Dermis microvascular lymphatic vessel endothelial cell (primary cell): ENCODE measurements at places on chromosomes 4 and X. TPM values are rescaled to one million over a fixed set of nuclear protein-coding genes. Genes with fewer than 3 reads are reported as not detected.
A peak's percentile ranks its signal among the peaks of the same experiment; 100 is the strongest.

GRCh38 chrX:107851215-107851614 lies 25.5 kb downstream of the MID2 start:
- DNase-seq: no peak

RNF113A gene
- total RNA-seq: 12.8 and 15.2 TPM in 2 replicates

GRCh38 chr4:6282314-6282771 lies 12.7 kb downstream of the WFS1 start:
- DNase-seq: no peak

- peak; percentile 48 for DNase-seq
Observed at GRCh38 chrX:18886344-18887161, 97.4 kb downstream of the PHKA2 start.

DNA sequence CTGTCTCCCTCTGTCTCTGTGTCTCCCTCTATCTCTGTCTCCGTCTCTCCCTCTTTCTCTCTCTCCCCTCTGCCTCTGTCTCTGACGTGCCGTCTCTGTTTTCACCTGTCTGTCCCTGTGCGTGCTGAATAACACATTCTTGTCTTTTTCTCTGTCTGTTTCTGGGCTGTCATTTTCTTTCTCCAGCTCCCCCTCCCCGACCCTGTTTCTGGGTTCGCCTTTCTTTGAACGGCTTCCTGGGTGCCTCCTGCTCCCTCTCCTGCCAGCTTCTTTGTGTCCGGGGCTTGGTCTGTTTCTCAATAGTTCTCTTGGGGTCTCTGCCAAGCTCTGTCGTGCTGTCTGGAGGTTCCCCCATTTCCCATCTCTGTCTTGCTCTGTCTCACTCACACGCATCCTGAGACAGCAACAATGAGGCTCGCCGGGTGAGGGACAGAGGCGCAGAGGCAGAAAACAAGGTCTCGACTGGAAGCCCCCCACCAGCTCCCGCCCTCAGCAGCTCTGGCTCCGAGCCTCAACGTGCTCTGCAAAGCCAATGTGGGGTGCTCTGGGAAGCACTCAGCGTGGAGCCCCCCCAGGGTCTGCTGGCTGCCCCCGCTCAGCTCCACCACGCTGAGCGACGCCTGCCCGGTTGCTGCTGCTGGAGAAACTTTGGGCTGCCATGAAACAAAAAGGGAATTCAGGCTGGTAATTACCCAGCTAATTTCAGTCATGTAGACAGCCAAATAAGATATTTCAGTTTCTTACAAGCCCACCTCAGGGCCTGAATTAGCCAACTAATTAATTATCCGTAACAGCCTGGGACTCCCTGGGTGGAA lies 3.4 kb downstream of the CPLX1 start:
- no peak for DNase-seq

- DNase-seq: no peak
Observed at GRCh38 chrX:135295238-135295943, 13.9 kb upstream of the ETDC start.

ELK1 gene
- total RNA-seq: 8.6 and 14.7 TPM in 2 replicates

- no peak for DNase-seq
Observed at GRCh38 chr4:148574066-148574465, 131.9 kb upstream of the NR3C2 start.

CFAP99 gene
- not detected in 2 replicates for total RNA-seq

DNA sequence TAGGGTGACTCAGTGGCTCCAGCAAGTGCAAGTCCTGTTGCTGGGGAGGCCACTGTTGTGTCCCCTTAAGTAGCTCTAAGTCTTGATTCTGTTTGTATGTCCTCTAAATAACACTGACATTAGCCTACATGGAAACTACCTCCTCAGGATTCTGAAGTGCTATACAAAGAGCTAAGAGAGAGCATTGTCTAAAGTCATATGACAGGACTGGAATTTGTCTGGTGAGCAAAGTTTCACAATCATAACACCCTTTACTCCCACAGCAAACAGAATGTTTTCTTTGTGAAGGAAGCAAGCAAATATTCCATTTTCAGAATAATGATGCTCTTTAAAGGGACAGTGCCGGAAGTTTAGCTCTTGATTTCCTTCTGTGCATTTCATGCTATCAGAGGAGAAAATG lies 23.4 kb upstream of the CT47A1 start:
- DNase-seq: no peak

GLRA2 gene
- not detected in 2 replicates for total RNA-seq

GRCh38 chr4:71107726-71108125 lies 114.3 kb downstream of the DCK start:
- no peak for DNase-seq

- no peak for DNase-seq
Observed at GRCh38 chr4:61079976-61080375, 120.2 kb upstream of the ADGRL3 start.

GRCh38 chr4:179631321-179631720 lies 2189.1 kb upstream of the AGA start:
- no peak for DNase-seq

PRICKLE3 gene
- 3.0 and 4.4 TPM in 2 replicates for total RNA-seq

- no peak for DNase-seq
Observed at GRCh38 chr4:15498356-15498755, 28.7 kb downstream of the CC2D2A start.

AREG gene
- total RNA-seq: under 0.01 and 0.13 TPM in 2 replicates

DUX4 gene
- total RNA-seq: not detected in 2 replicates

ZCCHC12 gene
- under 0.01 TPM in 1 of 2 replicates, not detected in the other for total RNA-seq

- DNase-seq: no peak
Observed at GRCh38 chrX:120468071-120468470, 1.0 kb downstream of the LAMP2 start.

XAGE5 gene
- total RNA-seq: not detected in 2 replicates

DNA sequence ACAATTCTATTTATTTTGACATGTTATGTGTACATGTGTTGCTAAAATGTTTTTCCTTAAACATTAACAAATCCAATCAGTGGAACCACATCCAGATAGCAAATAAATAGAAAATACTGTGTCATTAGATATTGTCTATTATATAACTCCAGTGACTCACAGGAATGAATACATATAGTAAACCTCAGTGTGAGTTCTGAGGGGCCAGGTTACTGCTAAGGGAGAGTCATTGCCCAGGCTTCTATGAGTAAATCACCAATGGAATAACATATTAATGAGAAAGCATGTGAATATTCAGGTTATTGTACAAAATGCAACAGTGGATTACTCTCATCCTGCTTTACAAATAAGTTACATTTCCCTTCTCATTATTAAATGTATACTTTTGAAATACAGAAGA lies 27.2 kb downstream of the TACR3 start:
- no peak for DNase-seq

SPANXN2 gene
- not detected in 2 replicates for total RNA-seq

- peak; percentile 18 for DNase-seq
Observed at GRCh38 chr4:139223682-139224317, 46.8 kb upstream of the ELF2 start.

GRCh38 chr4:175823015-175823742 lies 11.1 kb upstream of the GPM6A start:
- DNase-seq: no peak

- DNase-seq: peak; percentile 27
Observed at GRCh38 chrX:103211012-103211715, 3.7 kb upstream of the BEX4 start.

SPATA18 gene
- total RNA-seq: 1.9 and 2.2 TPM in 2 replicates

DNA sequence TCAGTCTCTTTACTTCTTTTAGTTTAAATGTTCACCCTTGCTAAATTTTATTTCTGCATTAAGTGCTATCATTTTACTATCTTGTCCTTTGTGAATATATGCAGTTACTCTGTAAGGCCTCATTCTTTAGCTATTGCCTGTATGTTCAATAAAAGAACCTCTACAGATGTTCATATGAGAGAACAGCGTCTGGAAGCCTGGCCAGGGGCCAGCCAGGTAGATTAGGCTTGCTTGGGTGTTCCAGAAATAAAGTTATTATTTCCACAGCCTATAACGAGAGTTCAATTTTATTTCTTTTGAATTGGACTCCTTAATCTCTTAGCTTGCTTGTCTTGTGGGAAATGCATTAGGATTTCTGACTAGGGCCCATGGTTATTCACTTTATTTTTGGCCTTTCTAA lies 214.5 kb downstream of the TLL1 start:
- DNase-seq: no peak

DNA sequence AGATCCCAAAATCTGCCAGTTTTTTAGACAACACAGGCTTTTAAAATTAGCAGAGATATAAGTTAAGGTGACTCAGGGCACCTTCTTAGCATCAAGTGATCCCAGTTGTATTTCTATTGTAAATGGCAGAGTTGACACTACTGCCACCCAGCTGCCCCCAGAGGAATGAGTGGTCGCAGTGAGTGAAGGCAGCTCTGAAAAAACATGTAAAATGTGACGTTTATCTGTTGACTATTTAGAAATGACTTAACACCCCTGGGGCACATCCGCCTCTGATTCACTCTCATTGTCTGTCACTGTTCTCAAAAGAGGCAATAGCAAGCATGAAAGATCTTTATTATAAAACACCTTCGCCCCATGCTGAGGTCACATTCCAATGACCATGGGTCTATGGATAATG lies 592.4 kb downstream of the ACTRT1 start:
- no peak for DNase-seq

FHDC1 gene
- total RNA-seq: 0.13 and 0.51 TPM in 2 replicates

GRCh38 chrX:68762766-68763165 lies 66.1 kb upstream of the EFNB1 start:
- no peak for DNase-seq

ANXA5 gene
- total RNA-seq: 359 and 389 TPM in 2 replicates

TMEM128 gene
- 15.0 and 16.4 TPM in 2 replicates for total RNA-seq

SSX2 gene
- total RNA-seq: not detected in 2 replicates

DNA sequence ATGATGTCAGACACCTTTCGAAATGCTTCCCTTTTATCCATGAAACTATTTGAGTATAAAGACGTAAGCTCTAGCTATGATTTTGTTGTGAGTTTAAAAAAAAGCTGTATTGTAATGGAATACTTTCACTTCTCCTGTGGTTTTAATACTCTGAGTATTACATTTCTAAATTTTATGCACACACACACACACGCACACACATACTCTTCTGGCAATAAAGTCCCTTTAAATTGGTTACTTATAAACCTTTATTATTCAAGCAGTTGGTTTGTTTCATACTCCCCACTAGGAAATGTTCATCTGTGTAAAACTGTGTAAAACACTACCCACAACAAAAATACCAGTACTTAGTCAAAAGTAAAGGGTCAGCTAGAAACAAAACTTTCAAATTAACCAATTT lies 18.2 kb downstream of the VAMP7 start:
- no peak for DNase-seq

HERC5 gene
- 1.4 and 3.4 TPM in 2 replicates for total RNA-seq

GRCh38 chr4:105943234-105943633 lies 48.0 kb downstream of the NPNT start:
- no peak for DNase-seq
